ENCODE measurements at places on chromosomes 2 and 18.

- DNase-seq: peak; percentile 68
Measured at GRCh38 chr2:69816923-69817542, 12.4 kb upstream of the GMCL1 start.

DNA sequence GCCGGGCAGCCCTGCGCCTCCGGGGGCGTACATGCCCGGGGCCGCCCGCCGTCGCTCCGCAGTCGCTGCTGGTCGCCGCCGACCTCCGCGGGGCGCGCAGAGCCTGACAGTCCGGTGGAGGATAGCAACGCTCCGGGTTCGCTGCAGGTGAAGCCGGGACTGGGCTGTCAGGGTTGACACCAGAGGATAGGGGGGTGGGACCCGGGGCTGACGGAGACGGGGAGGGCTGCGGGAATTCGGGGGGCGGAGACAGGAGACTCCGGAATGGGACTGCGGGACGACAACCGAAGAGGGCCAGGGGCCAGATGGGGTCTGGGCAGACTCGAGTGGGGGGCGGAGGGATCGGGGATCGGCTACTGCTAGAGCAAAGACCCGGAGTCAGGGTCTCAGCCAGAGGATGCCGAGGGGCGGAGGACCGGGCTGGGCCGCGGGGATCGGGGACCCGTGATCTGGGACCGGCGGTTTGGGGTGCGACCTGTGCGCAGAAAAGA lies 403 bp downstream of the TMEM127 start:
- DNase-seq: peak; percentile 33

DNA sequence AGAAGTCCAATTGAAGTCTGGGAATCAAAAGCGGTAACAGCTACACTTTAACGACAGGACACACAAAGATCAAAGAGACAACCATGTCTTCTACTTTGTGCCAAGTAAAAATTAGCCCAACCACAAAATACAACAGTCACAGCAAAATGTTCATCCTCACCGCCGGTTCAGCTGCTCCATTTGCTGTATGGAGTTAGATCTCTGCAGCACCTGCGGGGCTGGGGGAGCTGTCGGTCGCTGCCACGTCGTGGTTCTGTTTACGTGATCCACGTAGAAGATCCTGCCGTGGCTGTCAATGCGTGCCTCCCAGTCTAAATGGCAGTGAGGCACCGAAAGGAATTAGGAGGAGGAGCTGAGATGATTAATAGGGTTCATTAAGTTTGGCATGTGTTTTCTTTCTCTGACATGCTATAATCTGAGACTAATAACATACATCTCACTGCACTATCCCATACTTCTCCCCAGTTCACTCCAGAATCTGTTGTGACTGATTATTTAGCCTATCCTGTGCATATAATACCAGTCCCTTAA lies 136.5 kb upstream of the STK17B start:
- DNase-seq: no peak

- no peak for DNase-seq
Measured at GRCh38 chr2:67649331-67650261, 252.5 kb downstream of the ETAA1 start.

DNA sequence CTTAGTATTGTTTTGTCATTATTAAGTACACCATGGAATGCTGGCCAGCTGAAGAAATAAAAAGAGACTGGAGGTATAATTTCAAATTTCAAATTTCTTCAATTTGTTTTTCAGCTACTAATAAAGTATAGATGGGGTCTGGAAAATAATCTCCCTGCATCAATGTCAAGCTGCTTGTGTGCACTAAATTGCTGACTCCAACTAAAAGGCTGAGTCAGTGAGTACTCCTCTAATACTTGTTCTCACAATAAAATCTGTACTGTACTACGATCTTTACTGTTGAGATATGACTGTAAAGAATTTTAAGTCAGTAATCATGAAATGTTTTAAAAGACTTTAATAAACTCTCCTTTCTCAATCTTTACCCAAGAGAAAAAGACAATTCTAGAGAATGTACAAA lies 131.9 kb downstream of the SATB2 start:
- no peak for DNase-seq

- no peak for DNase-seq
Measured at GRCh38 chr2:182592691-182593393, 123.2 kb upstream of the DNAJC10 start.

- DNase-seq: no peak
Measured at GRCh38 chr18:3383381-3383915, 66.5 kb upstream of the TGIF1 start.

DNA sequence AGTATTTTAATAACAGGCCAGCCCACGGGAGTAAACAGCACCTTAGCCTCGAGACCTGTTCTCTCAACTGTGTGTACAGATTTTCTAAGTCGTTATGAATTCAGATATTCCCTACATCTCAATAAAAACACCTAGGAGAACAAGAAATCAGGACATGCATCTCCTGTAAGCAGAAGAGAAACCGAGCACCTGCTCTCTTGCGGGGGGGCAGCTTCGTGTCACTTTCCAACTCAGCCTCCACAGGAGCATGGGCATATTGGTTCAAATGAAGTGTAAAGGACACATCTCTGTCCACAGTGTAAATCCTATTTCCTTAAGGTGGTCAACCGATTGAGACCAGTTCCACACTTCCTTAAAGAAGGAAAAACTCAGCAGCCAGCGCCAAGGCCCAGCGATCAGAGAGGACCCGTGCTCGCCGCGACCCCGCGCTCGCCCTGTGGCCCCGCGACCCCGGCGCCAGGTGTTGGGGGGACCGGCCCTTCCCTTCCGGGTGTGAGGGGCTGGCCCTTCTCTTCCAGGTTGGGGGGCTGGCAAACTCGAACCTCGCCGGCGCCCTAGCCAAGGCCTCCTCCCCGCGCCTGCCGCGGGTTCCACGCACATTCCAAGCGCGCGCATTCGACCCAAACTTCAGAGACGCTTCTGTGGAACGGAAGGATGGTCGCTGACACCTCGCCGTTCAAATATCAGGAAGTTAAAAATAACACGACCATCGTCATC lies 652 bp downstream of the SH3YL1 start:
- no peak for DNase-seq

- no peak for DNase-seq
Measured at GRCh38 chr2:15803543-15804245, 136.7 kb upstream of the MYCN start.

DNA sequence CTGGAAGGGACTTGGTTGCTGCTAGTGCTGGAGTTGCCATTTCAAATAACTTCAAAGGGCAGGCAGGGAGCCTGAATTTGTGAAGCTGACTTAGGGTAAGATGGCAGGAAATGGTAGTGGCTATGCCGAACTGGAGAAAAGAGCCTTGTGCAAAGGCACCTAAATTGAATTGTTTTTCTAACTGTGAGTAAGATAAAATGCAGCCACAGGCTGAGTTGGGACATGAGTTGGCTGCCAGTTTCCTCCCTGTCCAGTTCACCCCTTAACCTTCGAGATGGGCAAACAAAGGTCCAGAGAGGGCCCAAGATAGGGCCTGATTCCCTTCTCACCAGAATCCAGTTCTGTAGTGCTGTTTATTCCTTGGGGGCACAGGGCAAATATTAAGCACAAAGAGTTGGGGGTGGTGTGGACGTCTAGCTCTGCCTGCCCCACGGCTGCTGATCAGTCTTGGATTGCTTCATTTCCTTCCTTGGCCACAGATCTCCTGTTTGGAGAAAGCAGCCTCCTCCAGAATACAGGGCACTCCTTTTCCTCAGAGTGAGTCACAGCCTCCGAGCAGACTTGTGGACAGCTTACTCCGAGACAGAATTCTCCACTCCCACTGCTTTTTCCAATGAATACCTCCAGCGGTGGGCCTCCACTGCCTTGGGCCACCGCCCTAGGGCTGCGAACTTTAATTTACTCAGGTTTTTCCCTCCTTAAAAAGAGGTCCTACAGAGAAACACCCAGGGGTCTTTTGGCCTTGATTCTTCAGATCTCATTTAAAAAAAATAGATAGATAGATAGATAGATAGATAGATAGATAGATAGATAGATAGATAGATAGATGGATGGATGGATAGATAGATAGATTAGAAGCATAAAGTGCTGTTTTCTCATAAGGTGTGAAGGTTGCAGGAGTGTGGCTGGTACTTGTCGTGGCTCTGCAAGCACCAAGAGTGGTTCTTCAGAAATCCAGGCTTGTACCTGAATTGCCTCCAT lies 18.4 kb upstream of the SLC20A1 start:
- DNase-seq: no peak

- DNase-seq: no peak
Measured at GRCh38 chr2:152037743-152038435, 61.0 kb downstream of the CACNB4 start.

GRCh38 chr18:72470391-72470790 lies 73.8 kb downstream of the CBLN2 start:
- no peak for DNase-seq
